Right renal pelvis (tissue), 4 donors: ENCODE measurements at places on chromosomes 11 and 22.
A peak's percentile ranks its signal among the peaks of the same experiment; 100 is the strongest.

- DNase-seq: no peak
These were observed 647.2 kb downstream of the NELL1 start for GRCh38 chr11:21316591-21316990.

- DNase-seq: peak; percentile 34
These were observed 77.9 kb upstream of the TIMP3 start for GRCh38 chr22:32723643-32724042.

DNA sequence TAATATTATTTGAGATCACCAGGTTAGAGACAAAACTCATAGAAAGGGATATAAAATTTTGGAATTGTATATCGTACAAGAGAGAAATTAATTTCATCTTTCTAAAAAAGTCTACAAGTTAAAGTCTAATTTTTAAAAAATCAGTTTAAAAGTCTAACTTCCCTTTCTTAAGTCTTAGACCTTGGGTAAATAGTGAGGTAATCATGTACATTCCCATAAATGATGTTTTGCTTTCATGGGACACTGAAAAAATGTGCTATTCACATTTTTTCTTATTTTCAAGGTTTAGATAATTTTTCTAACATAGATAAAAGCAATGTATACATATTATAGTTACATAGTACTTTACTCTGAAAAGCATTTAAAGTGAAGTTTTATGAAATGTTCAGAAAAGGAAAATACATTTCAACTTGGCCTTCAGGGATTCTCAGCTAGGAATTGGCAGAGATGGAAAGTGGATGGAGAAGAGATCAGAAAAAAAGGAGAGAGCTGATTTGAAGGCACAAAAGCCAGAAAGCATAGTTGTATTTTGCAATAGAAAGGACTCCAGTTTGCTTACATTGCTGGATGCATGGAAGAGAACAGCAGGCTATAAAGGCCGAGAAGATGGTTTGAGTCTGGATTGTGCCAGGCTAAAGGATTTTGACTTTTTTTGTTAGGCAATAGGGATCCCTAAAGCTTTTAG is 194.0 kb downstream of the CASP12 start:
- DNase-seq: no peak

DNA sequence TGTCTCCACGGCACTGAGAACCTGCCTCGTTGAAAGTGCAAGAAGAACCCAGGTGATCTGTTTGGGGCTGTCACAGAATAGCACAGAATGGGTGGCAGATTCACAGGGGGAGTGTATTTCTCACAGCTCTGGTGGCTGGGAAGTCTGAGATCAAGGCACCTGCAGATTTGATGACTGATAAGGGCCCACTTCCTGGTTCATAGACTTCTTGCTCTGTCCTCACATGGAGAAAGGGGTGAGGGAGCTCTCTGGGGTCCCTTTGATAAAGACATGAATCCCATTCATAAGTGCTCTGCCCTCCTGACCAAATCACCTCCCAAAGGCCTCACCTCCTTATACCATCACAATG is 198.5 kb upstream of the SORL1-AS1 start:
- DNase-seq: no peak

DNA sequence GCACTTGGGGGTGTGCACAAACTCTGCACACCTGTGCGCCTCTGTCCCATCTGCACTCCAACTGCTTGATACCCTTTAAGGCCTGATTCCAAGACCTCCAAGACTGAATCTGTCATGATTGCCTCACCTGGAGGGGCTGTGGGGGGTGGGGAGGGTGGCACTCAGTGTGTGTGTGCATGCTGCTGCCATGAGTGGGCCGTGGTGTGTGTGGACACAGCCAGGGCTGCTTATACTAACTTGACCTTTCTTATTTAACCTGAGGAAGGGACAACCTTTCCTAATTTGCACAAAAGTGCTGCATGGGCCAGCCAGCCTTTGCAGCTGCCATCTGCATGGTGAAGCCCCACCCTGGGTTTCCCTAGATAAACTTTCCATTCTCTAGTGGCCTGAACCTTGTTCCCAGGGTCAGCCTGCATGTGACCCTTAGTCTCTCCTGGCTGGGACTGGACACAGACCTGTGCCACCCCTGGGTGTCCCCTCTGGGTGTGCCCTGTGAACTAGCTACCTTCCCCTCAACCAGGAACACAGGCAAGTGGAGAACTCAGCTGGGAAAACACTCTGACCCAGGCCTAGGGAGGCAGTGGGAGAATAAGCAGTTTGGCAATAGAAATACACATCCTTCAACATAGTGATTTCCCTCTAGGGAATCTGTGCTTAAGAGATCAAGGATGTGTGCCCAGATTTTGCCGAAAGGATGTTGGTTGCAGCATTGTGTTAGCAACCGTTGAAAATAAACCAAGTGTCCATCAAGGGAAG is 45.4 kb upstream of the DKK3 start:
- DNase-seq: no peak

DNA sequence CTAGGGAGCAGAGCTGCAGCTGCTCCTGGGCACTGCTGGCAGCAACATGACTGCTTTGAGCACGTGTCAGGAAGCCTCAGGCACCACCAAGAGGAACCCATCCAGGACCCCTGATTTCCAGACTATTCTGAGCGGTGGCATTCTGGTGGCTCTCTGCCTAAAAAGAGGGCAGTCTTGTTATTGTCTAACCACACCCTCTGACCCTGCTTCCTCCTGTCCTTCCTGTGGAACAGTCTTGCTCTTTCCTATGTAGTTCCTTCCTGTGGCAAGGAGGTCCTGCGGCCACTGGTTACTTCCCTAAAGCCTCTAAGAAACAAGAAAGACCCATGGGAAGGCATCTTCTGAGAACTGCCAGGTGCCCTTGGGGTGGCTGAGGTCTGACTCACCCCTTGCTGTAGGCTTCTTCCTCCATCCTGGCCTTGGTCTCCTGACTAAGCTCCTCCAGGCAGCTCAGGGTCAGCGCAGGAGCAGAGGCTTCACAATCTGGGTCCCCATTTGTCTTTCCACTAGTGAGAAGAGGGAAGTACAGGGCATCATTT is 13.1 kb upstream of the LYVE1 start:
- no peak for DNase-seq

DNA sequence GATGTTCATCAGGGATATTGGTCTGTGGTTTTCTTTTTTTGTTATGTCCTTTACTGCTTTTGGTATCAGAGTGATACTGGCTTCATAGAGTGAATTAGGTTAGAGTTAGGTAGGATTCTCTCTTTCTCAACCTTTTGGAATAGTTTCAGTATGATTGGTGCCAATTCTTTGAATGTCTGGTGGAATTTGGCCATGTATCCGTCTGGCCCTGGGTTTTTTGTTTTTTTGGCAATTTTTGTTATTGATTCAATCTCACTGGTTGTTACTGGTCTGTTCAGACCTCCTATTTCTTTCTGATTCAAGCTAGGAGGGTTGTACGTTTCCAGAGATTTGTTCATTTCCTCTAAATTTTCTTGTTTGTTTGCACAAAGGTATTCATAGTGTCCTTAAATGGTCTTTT is 54.4 kb downstream of the ATXN10 start:
- DNase-seq: no peak

DNA sequence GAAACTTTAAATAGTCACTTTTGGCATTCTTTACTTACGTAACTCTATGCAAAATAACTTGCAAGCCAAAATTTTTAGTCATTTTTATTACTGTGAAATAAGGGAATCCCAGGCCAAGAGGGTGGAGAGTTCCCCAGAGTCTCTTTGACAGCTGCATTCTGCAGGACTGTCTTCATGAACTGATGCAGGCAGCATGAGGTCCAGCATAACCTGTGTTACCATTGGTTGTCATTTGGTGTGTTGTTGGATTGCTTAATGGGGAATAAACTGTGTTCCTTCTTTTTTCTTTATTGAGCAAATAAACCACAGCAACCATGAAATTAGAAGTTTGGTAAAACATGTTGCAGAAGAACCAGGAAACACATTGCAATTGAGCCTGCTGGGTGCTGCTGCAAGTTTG is 24.6 kb downstream of the MMP27 start:
- no peak for DNase-seq
